ENCODE measurements at places on chromosomes 7 and 10. TPM values are rescaled to one million over a fixed set of nuclear protein-coding genes. Genes with fewer than 3 reads are reported as not detected.

Gene SMKR1
- total RNA-seq = 0.24 TPM

Gene TOMM7
- 356 TPM for total RNA-seq

GRCh38 chr7:103626776-103627175 is 180.8 kb upstream of the SLC26A5 start:
- DNase-seq = no peak

DNA sequence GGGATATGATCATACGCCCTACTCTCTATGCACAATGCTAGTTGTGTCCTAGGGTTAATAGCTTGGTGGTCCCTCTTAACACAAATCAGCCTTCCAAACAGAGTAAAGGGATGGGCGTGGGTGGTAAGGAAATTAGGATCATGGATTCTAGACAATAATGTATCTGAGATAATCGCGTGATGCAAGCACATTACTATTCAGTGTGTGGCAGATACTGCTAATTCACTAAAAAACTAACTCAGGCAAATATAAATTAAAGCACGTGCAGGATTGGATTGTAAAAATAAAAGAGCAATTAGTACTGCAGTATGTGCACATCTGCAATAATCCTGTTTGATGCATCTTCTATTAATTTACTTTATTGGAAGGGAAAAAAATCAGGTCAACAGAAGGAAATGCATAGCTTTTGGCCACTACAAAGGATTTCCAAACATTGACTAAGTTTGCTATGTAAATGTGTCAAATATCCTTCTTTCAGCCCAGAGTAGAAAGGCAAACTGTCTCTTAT is 22.0 kb downstream of the TWIST1 start:
- no peak for DNase-seq

Gene LUC7L2
- total RNA-seq = 46.6 TPM

Gene DOCK4
- 10.8 TPM for total RNA-seq

DNA sequence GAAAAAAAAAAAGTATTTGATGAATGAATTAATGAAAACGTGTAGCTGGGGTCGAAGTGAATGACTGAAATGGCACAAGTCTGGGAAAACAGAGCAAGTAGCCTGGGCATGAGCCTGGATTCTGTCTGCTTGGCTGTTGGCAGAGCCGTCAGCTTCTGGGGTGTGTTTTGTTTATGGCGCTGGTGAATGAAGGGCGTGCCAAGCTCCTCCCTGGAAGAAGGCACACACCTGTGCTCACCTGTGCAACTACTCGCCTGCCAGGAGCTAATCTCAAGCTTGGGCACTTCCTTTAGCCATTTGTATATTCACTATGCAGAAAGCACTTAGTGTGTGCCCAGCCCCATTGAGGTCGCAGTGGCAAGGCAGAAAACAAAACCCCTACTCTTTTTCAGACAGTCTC is 74.1 kb downstream of the GTF2IRD1 start:
- DNase-seq = no peak

DNA sequence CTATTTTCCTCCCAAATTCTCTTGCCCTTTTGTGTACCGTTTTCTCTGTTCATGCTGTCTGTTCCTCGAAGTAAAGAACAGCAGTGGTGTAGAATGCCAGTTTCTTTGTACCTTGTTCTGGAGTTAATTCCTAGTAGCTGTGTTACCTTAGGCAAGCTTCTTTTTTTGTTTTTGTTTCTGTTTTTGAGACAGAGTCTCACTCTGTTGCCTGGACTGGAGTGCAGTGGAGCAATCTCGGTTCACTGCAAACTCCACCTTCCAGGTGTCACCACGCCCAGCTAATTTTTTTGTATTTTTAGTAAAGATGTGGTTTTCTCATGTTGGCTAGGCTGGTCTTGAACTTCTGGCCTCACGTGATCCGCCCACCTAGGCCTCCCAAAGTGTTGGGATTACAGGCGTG is 221.2 kb downstream of the BBS9 start:
- no peak for DNase-seq

GRCh38 chr7:158251061-158251965 is 336.3 kb downstream of the PTPRN2 start:
- no peak for DNase-seq

- DNase-seq = no peak
These were observed 112.5 kb upstream of the ANLN start for GRCh38 chr7:36277249-36277542.

DNA sequence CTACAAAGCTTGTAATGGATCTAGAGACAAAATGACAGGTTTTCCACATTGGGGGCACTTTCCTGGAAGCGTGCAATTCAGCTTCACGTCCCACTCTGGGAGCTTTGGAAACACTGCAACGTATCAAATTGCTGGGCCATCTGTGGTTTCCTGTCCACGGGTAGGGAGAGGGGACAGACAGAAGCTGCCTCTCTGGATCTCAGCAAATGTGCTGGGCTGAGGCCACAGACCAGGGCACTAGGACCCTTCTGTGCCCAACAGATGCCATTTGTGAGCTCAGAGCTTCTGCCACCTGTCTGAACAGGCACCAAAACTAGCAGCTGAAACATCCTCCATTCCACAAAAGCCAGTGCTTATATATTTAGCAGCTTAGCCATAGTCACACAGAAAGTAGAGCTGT is 40.9 kb upstream of the FRMD4A start:
- DNase-seq = no peak

Gene OR9A2
- not detected for total RNA-seq

Gene AGR2
- not detected for total RNA-seq

Gene RET
- under 0.01 TPM for total RNA-seq

Gene CFAP43
- 0.24 TPM for total RNA-seq

DNA sequence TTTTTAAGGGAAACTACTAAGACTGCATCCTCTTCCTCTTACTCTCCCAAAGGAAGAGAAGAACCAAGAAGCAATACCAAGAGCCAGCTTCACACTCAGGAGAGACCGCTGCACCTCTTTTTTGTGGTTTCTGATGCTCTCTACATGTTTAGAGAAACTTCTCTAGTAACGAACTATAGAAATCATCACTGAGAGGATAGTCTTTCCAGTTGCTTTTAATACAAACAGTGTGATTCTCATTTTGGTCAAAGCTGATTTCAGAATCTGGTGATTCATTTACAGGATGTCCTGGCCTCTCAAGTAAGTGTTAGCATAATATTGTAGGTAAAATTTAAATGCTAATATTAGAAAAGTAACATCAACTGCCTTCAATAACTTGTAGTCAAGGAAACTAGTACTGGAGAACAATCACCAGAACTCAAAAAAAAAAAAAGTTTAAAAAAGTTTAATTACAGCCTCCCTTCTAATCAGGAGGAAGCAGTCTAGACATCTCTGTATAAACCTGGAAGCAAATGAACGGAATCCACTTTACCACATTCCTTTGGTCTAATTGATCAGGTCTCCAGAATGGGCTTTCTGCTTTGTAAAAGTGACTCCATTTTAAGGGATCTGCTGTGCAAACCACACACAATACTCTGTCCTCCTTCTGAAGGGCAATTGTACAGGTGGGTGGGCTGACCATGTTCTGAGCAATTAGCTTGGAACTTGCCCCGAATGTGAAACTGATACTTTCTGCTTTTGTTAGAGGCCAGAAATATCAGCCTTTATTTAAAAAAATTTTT is 3.0 kb downstream of the LAMB1 start:
- DNase-seq = peak; percentile 59

Gene SPDYE8
- not detected for total RNA-seq

Gene KNDC1
- not detected for total RNA-seq

All from RPMI7951 (cell line).